ENCODE measurements at places on chromosomes 1 and 21. TPM values are rescaled to one million over a fixed set of nuclear protein-coding genes. Genes with fewer than 3 reads are reported as not detected.

- no peak overlapping the region for H3K27ac ChIP-seq
- H3K27me3 ChIP-seq, result no peaks in the 10 kb centered on the region
- H3K4me1 ChIP-seq, result peaks cover 8% of the 10 kb centered on the region
These were observed 79.9 kb upstream of the LAMC2 start for GRCh38 chr1:183106166-183106565.

DNA sequence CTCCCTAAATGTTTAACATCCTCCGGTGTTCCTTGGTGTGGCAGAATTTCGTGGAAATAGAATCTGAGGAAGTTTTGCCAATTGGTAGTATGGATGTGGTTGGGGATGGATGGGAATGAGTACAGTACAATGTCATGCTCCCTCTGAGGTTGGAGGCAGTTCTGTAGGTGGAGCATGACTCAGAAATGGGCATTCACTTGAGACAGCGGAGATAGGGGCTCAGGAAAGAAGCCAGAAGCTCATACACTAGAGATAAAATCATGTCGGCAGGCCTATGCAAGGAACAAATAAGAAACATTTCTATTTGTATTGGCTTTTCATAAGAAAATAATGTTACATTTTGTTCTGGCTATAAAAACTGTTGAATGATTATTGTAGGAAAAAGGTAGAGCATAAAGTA lies 196.0 kb downstream of the URB2 start:
- H3K4me3 ChIP-seq, result no peak overlapping the region
- H3K27me3 ChIP-seq, result no peaks in the 10 kb centered on the region
- no peak for DNase-seq
- H3K36me3 ChIP-seq, result no peaks in the 10 kb centered on the region

Gene TMEM61
- total RNA-seq, result not detected

Gene NBL1
- not detected for total RNA-seq

GRCh38 chr1:177973585-177973984 lies 3.7 kb upstream of the SEC16B start:
- no peaks in the 10 kb centered on the region for H3K4me1 ChIP-seq
- DNase-seq, result no peak

DNA sequence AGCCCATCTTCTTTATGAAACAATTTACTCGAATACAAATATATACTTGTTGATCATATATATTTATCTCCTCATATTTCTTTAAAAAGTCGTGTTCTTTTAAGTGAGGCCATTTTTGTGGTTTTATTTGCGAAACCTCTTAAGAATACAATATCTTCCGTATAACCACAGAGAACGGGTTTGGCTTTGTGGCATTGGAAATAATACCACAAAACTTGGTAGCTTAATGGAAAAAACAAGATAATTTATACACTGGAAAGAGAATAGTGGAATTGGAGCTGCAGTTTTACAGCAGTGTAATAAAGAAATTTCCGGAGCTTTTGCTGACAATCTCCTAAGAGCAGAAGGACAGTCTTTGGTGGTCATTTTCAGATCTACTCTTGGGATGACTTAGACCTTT lies 29.4 kb downstream of the PTGFR start:
- no peak overlapping the region for H3K27ac ChIP-seq
- H3K4me3 ChIP-seq, result no peak overlapping the region
- no peaks in the 10 kb centered on the region for H3K36me3 ChIP-seq
- H3K4me1 ChIP-seq, result no peaks in the 10 kb centered on the region
- H3K27me3 ChIP-seq, result no peaks in the 10 kb centered on the region
